Activated CD8-positive, alpha-beta memory T cell treated with anti-CD3 and anti-CD28 coated beads for 4 hours (primary cell): ENCODE measurements at places on chromosomes 1 and 21.

GRCh38 chr1:176949033-176949662, 215.4 kb downstream of the ASTN1 start:
- no peak for DNase-seq

DNA sequence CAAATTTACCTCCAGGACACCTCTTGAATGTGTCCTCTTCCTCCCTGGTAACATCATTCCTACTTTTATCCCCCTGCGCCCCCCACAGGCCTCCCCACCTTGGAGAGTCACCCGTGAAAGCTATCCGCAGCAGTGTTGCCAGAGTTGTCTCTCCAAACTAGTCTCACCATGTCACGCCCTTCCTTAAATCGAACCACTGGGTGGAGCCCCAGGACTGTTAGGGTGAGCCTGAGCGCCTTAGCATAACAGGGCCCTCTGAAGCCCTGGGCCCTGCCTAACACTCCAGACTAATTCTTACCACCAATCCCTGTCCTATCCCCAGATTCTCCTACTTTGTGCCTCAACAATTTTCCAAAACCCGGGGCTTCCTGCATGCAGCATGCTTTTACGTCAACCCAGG, 35.0 kb downstream of the HSD3B2 start:
- DNase-seq: no peak

GRCh38 chr21:39489380-39489924, 37.7 kb downstream of the SH3BGR start:
- no peak for DNase-seq

- peak; percentile 61 for DNase-seq
Measured at GRCh38 chr1:12434174-12434573, 183.8 kb downstream of the DHRS3 start.

DNA sequence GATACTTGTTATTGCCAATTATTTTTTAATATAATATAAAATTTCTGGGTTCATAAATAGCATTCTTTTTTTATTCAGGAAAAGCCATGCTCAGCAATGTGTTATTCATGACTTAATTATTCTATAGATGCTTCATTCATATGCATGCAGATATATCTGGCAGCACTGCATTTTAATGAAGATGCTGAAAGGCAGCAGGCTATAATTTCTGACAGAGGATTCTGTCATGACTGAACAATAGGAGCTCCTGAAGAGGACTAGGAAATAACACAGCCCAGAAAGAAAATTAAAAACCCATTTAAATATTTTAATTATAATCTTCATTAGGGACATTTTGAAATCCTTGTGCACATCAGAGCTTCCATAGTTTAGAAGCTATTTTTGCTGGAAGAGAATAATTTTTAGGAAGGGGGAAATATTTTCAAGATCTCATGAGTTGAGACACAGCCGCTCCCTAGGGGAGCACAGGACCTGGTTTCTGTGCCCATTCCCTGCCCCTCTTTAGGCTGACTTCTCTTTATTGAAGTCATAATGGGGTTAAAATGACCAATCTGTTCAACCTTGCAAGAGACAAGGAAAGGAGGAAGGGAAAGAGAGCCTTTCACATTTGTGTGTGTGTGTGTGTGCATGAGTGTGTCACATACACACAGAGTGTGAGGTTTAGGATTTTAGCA, 83.9 kb downstream of the RPE65 start:
- DNase-seq: no peak

DNA sequence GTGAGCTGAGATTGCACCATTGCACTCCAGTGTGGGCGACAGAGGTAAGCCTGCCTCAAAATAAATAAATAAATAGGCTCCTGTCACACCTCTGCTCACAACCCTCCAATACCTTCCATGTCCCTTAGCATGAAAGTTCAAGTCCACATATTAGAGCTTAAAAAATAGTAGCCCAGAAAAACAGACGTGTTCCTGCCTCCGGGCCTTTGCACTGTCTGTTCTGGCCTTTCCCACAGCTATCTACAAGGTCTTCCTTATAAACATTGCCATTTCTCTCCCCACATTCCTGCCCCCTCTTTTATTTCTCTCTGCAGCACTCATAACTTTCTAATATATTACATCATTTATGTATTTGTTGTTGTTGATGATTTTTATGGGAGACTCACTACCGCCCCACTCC, 85.6 kb upstream of the CASZ1 start:
- DNase-seq: no peak

DNA sequence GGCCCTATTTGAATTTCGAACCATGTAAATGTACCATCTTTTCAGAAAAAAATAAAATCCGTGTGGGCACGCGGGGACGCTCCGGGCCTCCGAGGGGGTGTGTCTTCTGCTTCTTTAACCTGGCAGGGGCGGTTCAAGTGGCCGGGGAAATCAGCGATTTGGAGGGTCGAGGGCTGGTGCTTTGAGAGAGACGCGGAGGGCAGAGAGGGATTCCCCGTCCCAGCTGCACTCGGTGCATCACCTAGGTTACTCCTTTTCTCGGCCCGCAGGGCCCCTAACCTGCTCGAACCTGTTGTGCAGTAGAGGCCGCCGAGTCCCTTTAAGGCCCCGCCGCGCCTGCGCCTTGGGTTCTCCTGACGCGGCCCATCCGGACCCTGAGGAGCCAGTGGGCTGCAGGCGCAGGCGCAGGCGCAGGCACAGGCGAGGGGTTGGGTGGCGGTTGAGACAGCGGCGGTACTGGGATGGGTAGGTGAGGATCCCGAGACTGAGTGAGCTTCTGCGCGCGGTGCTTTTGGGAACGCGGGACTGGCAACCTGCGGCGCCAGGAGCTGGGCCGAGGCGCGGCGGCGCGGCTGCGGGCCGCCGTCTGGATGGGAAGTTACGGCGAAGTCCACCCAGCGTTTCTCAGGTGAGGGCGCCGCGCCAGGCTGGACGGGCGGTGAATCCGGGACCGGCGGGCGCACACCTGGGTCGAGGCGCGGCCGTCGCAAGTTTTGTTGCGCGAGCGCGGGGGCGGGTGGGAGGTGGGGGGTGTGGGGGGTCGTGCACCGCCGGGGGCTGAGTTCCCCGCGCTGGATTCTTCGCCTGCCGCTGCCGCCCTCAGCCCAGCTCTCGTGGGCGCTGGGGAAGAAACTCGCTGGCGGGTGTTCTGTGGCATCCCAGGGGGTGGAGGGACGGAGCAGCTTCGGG, at the start of gene NBPF3:
Gene NBPF3 (plus strand): TSS at position 417 of the 909 bp plus-strand sequence. CDS start 4,950 bp downstream, outside the sequence.
- DNase-seq: peak; percentile 73

- DNase-seq: no peak
Measured at GRCh38 chr1:40305451-40305850, 11.6 kb downstream of the COL9A2 start.

GRCh38 chr21:40723317-40723716, 123.6 kb downstream of the DSCAM start:
- no peak for DNase-seq

GRCh38 chr1:231220801-231221200, 20.2 kb upstream of the GNPAT start:
- no peak for DNase-seq

- DNase-seq: no peak
Measured at GRCh38 chr1:111559736-111560279, 56.4 kb upstream of the ADORA3 start.

DNA sequence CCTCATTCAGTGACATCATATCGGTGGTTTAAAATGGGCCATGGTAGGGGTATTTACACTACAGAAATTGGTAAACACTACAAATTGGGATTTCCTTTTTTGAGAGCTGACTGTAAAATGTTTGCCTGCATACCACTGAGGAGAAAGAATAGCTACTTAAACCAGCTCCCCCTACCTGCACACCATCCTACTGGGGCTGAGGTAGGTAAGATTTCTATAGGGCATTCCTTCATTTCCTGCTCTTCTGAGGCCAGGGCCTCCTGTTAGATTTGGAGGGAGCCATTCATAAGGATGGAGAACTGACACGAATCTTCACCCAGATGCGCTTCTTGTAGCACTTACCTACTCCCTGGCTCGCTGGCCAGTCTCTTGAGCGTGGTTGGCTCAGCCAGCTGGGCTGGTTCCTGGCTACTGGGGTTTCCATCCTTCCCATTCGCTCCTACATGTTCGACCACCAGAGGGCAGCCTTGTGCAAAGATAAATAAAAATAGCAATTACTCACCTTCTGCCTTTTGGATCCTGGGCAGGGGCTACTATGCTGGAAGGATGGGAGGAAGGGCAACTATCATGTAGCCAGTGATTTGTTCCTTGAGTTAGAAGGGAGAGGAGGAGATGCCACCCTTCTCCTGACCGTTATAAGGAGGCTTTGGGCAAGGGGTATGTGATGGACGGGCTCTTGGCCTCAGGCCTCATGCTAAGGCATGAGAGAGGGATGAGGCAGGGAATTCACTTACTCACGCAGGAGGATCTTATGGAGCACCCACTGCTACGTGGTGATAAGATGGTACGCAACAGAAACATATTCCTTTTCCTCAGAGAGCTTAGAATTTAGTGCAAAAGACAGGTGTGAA, 10.7 kb downstream of the OPTC start:
- DNase-seq: peak; percentile 63

- no peak for DNase-seq
Measured at GRCh38 chr1:158458263-158458662, 3.4 kb upstream of the OR10K1 start.

DNA sequence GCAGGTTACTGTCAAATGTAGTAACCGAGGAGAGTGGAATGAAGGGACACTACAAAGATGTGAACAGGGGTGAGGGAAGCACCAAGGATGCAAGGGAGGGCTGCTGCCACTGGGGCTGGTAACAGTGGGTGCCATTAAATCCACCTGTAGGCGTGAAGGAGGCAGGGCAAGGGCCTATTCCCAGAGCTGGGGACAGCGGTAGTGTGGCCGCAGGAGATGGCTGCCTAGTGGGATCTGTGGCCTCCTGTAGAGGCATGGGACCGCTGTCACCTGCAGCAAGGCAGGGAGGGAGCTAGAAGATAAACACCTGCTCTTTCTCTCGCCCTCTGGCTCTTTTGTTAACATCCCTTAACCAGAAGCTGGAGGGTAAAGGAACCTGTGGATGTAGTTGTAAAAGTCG, 80.5 kb upstream of the CNIH3 start:
- no peak for DNase-seq

- no peak for DNase-seq
Measured at GRCh38 chr1:222974496-222974895, 159.7 kb downstream of the DISP1 start.

- DNase-seq: no peak
Measured at GRCh38 chr1:161834967-161835550, 68.9 kb downstream of the ATF6 start.

DNA sequence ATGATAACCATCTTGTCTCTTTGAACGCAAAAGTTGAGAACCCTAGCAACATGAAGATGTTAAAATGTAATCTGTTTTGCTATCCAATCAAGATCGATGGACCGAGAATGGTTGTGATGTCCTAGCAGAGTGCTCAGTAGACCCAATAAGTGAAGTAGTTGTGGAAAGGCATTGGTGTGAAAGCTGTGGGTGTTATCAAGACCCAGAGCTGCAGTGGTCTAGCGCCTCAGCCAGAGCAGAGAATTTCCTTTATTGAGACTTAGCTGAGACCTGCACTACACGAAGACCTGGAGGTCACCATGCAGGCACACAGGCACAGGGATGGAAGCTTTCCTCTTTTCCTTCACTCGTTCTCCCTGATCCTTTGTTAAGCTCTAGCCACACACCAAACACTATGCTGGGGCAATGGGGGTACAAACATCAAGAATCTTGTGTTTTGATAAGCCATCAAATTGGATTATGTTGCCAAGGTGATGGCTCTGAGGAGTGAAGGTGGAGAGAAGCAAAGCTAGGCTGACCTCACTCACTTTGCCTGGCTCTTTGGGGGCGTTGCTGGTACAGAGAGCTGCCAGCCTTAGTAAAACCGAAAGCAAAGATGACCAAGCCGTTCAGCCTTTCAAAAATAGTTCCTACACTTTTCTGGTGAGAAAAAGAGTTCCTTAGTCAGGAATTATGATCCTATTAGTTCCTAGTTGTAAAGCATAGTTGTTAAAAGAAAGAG, 24.1 kb downstream of the METTL13 start:
- no peak for DNase-seq

DNA sequence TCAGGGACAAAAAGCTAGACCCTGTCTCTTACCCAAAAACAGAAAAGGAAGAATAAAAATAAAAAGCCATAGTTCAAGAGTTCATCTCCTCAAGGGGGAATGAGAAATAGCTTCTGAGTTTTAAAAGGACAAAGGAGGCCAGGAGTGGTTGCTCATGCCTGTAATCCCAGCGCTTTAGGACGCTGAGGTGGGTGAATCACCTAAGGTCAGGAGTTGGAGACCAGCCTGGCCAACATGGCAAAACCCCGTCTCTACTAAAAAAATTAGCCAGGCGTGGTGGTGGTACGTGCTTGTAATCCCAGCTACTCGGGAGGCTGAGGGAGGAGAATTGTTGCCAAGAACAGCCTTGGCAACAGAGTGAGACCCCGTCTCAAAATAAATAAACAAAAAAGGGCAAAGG, 38.6 kb upstream of the CPLANE2 start:
- DNase-seq: no peak

DNA sequence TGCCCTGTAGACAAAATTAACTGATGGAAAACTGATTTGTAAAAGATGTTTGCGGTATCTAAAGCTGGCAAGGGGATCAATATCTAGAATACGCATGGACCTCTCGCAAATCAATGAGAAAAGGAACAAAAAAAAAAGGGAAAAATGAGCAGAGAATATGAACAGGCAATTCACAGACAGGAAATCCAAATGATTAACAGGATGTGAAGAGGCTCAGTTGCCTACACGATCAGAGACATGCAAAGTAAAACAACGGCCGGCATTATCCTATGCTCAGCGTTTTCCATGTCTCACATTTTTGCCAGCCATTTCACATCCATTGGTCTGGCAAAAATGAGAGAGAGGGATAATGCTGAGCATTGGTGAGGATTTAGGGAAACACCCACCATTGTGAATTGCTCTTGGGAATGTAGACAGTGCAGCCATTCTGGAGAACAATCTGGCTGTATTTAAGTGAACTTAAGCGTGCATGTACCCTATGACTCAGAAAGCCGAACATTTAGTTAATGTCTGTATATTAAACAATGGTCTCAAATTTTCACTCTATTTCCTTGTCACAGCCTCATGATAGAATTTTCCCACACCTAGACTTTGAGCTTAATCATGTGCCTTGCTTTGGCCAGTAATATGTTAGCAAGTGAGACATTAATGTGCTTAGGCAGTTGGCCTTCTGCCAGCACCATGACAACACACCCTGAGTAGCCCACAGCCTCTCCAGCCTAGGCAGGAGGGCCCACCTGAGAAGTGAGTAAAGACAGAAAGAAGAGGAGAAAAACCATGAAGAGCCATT, 61.0 kb upstream of the NBPF3 start:
- no peak for DNase-seq

GRCh38 chr21:42438316-42439205, 34.9 kb downstream of the UBASH3A start:
- DNase-seq: no peak

DNA sequence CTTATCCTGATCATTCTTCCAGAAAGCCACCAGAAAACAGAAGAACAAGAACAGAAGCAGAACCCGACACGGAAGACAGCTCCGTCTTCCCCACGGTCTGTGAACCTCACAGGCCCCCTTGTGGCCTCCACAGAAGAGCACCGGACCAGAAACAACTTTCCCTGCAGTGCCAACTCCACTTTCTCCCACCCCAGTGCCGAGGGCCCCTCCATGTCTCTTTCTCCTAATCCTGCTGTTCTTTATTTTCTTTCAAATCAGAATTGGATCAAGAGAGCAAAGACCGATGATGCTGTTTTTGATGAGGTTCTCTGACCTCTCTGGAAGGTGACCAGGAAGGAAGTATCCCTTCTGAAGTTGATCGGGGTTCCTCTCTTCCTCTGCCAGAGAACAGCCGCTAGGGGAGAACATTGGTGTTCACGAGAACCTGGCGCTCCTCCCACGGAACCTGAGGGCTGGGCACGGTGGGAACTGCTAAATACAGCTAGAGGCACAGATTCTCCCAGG, 58.9 kb upstream of the CTTNBP2NL start:
- DNase-seq: no peak

- DNase-seq: no peak
Measured at GRCh38 chr21:16742131-16742641, 770.7 kb upstream of the CXADR start.

GRCh38 chr1:94951509-94952208, 24.7 kb upstream of the CNN3 start:
- DNase-seq: no peak
